ENCODE measurements at places on chromosomes 2 and 18. TPM values are rescaled to one million over a fixed set of nuclear protein-coding genes. Genes with fewer than 3 reads are reported as not detected.

PROKR1 gene
- not detected for total RNA-seq

SPHKAP gene
- total RNA-seq, result not detected

ABCG5 gene
- not detected for total RNA-seq

ITPRIPL1 gene
- total RNA-seq, result 1.7 TPM

CTNNA2 gene
- total RNA-seq, result not detected

ABHD1 gene
- 0.78 TPM for total RNA-seq

LRRTM1 gene
- not detected for total RNA-seq

All from ureter (tissue), 1 donor.